ENCODE measurements at places on chromosomes 7 and 10. TPM values are rescaled to one million over a fixed set of nuclear protein-coding genes. Genes with fewer than 3 reads are reported as not detected.

DNA sequence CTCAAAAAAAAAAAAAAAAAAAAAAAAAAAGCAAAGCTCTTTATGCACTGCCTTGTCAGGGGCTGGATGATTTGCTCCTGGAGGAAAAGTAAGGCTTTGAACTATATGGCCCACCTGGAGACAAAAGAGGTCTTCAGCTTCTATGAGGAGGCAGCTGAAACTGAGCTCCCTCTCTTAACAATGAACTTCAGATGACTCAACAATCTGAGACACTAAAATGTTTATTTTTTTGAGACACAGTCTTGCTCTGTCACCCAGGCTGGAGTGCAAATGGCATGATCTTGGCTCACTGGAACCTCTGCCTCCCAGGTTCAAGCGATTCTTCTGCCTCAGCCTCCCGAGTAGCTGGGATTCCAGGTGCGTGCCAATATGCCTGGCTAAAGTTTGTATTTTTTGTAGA is 36.7 kb downstream of the RAB19 start:
- no peaks in the 10 kb centered on the region for H3K27me3 ChIP-seq
- no peaks in the 10 kb centered on the region for H3K36me3 ChIP-seq
- no peak overlapping the region for H3K4me3 ChIP-seq
- no peaks in the 10 kb centered on the region for H3K4me1 ChIP-seq

DNA sequence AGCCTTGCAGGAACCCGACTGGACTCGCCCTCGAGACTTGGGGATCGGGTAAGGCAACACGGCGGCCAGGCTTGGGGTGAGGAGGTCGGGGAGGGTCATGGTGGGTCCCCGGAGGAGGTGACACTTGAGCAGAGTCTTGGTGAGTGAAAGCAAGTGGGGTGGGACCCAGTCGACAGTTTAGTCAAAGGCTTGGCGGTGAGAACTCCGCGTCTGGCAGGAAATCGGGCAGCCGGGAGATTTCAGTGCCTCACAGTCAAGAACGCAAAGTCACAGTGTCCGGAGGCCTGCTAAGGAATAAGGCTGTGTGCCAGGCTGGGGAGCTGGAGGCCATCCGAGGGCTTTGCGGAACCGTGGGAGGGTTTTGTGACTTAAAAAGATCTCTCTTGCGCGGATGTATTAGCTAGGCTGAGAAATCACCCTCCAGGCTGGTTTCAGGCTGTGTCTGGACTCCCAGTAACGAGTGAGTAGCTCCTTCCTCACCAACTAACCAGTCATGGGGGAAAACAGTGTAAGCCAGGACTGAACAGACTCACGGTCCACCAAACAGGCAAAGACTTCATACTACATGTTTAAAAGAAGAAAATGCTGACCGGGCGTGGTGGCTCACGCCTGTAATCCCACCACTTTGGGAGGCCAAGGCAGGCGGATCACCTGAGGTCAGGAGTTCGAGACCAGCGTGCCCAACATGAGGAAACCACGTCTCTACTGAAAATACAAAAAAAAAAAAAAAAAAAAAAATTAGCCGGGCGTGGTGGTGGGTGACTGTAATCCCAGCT is 613 bp downstream of the AP5Z1 start:
- no peaks in the 10 kb centered on the region for H3K27me3 ChIP-seq
- no peaks in the 10 kb centered on the region for H3K36me3 ChIP-seq
- peaks cover 16% of the 10 kb centered on the region for H3K4me1 ChIP-seq
- peak; percentile 66 for DNase-seq

GRCh38 chr7:81111358-81111757 is 192.5 kb upstream of the SEMA3C start:
- H3K27me3 ChIP-seq: no peaks in the 10 kb centered on the region
- no peaks in the 10 kb centered on the region for H3K36me3 ChIP-seq
- no peak for DNase-seq
- no peaks in the 10 kb centered on the region for H3K4me1 ChIP-seq

GRCh38 chr7:148930335-148930734 is 46.2 kb upstream of the EZH2 start:
- H3K36me3 ChIP-seq: no peaks in the 10 kb centered on the region
- no peaks in the 10 kb centered on the region for H3K27me3 ChIP-seq
- no peak for DNase-seq
- H3K4me3 ChIP-seq: no peak overlapping the region

Gene CC2D2B
- 30.5 TPM for total RNA-seq

DNA sequence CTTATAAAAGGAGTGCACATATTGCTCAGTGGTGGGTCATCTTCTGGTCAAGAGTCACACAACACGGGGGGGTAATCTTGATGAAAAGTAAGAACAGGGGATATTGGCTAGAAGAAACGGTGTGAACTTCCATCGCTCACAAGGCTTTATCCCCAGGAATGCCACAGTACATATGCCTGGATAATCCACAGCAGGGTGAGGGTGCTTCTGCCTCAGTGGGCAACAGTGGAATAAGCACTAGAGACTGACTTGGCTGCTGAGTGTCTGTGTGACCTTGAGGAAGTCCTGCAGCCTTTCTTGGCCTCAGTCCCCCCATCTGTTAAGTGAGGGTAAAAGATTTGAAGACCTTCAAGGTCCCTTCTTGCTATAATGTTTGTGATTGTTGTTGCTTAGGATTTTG is 44.9 kb upstream of the SHH start:
- H3K27ac ChIP-seq: no peak overlapping the region
- DNase-seq: no peak
- H3K36me3 ChIP-seq: no peaks in the 10 kb centered on the region
- H3K4me3 ChIP-seq: no peak overlapping the region
- H3K4me1 ChIP-seq: no peaks in the 10 kb centered on the region

DNA sequence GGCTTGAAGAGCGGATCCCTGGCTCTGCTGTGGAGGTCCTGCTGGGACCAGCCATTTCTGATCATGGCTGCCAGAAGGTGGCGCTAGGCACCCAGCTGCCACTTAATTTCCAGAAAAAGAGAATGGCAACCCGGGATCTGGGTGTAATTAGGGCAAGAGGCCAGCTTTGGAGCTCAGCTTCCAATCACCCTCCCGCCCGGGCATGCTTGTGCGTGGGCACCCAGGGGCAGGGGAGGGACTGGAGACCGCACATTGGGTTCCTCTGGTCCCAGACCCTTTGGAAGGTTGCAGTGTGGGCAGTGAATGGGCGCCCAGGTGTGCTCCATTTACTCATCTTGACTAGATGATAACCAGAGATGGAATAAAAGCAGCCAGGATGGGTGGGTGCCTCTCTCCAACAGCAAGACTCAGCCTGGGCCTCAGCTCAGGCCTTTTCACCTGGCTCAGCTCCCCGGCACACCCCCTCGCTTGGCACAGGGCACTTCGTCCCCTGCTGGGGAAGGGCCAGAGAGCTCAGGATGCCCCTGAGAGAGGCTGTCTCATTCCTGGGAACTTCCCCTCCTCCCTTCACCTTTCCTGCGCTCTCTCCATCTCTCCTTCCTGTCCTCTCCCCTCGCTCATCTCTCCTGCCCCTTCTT is 14.7 kb downstream of the FAM241B start:
- peak; percentile 77 for DNase-seq
- H3K4me3 ChIP-seq: no peak overlapping the region
- no peaks in the 10 kb centered on the region for H3K36me3 ChIP-seq
- H3K4me1 ChIP-seq: no peaks in the 10 kb centered on the region
- H3K27me3 ChIP-seq: no peaks in the 10 kb centered on the region

DNA sequence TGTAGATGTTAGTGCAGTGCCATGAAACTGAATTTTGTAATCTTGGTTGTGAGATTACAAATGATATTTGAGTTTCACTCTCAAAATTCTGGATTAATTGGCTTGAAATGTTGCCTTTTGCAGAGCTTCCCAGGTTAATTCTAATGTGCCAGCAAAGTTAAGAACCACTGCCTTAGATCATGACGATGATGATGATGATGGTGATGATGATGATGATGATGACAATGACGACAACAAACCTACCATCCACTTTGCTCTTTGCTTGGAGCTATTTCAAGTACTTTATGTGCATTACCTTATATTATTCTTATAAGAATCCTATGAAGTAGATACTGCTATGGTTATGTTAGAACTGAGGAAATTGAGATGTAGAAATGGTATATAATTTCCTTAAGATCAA is 261.6 kb downstream of the CNTNAP2 start:
- H3K4me3 ChIP-seq: no peak overlapping the region
- DNase-seq: no peak
- no peaks in the 10 kb centered on the region for H3K4me1 ChIP-seq
- no peak overlapping the region for H3K27ac ChIP-seq
- H3K27me3 ChIP-seq: no peaks in the 10 kb centered on the region

DNA sequence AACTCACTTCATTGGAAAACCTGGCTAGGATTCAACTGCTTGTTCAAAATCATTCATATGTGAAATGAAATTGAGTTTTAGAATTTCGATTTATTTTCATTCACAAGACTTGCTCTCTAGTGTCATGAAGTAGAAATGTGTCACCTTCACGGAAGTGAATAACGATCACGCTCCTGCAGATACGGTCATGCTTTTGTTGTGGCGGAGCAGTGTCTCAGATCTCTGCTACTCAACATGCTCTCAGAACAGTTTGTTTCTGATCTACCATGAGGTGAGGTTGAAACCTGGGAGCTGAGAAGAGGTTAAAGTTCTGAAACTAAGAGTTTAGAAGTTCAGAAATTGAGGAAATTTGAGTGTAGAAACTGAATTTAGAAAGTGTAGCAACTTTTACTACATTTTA is 13.8 kb upstream of the PITRM1 start:
- DNase-seq: no peak
- H3K4me1 ChIP-seq: no peaks in the 10 kb centered on the region
- H3K36me3 ChIP-seq: no peaks in the 10 kb centered on the region
- no peak overlapping the region for H3K4me3 ChIP-seq
- H3K27ac ChIP-seq: no peak overlapping the region

Gene CRYGN
- not detected for total RNA-seq

- no peak for DNase-seq
- no peak overlapping the region for H3K4me3 ChIP-seq
- H3K27me3 ChIP-seq: no peaks in the 10 kb centered on the region
- no peaks in the 10 kb centered on the region for H3K4me1 ChIP-seq
- H3K27ac ChIP-seq: no peak overlapping the region
These were observed 909.7 kb downstream of the DNAJB9 start for GRCh38 chr7:109479388-109479787.

DNA sequence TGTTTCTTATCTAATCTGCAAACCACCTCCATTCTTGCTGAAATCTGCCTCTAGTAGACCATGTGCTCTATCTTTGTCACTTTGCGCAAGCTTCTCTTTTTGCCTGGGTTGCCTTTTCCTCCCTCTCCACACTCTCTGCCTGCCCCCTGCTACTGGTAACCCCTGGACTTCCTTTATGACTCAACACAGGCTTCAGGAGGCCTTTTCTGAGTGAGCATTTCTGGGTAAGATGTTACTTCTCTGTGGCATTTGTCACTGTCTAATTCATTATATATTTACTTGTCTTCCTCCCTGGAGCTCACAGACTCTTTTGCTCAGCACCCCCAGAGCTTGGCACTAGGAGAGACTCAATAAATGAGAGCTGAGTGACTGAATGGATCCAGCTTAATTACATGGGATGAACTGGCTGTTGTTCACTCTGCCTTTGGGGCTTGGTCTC is 8.4 kb downstream of the GOLGA7B start:
- H3K36me3 ChIP-seq: no peaks in the 10 kb centered on the region
- no peak for DNase-seq
- H3K4me1 ChIP-seq: no peaks in the 10 kb centered on the region
- H3K27me3 ChIP-seq: no peaks in the 10 kb centered on the region
- no peak overlapping the region for H3K27ac ChIP-seq

DNA sequence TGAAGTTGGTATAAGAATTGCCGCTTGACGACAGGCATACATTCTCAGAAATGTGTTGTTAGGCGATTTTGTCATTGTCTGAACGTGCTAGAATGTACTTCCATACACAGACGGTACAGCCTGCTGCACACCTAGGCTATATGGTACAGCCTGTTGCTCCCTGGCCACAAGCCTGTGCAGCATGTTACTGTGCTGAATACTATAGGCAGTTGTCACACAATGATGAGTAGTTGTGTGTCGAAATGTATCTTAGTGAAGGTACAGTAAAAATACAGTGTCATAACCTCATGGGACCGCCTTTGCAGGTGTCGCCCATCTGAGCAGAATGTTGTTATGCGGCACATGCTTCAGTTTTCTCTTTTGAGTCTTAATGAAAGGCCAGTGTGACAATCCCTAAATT is 66.5 kb downstream of the SHH start:
- no peak for DNase-seq
- no peaks in the 10 kb centered on the region for H3K36me3 ChIP-seq
- no peaks in the 10 kb centered on the region for H3K4me1 ChIP-seq
- no peaks in the 10 kb centered on the region for H3K27me3 ChIP-seq
- H3K4me3 ChIP-seq: no peak overlapping the region

DNA sequence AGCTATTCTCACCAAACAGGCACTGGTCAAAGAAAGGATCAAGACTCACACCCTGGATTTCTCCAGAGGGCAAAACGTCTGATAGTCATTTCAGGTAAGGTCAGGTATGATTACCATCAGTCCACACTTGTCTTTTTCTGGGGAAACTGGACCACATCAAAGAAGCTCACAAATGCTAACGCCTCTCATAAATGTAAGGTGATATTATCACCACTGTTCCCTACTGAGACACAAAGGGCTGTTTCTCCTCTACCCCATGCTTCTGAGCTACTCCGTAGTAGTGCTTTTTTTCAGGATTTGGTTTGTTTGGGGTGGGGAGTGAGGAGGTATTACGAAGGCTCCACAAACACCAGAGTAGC is 51.6 kb downstream of the CREB3L2 start:
- peak overlapping the region; percentile 11 for H3K27ac ChIP-seq
- H3K36me3 ChIP-seq: no peaks in the 10 kb centered on the region
- H3K27me3 ChIP-seq: no peaks in the 10 kb centered on the region
- H3K4me3 ChIP-seq: no peak overlapping the region
- no peak for DNase-seq

DNA sequence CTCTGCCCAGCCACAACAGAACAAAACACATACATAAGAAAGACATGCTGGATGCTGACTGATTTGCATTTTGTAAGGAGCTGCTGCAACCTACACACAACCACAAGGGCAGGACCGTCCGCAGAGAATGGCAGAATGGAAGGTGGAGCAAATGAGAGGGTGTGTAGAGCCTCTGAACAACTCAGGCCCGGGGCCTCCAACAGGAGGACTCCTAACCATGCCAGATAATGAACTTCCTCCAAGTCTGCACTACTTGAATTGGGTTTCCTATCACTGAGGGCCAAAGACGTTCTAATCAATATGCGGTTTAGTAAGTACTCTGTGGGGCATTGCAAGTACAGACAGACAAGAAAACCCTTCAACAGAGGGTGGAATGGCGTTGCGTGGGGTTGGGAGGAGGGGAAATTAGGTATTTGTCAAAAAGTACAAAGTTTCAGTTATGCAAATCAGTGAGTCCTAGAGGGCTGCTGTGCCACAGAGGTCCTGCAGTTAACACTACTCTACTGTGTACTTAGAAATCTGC is 14.6 kb downstream of the VOPP1 start:
- H3K27me3 ChIP-seq: no peaks in the 10 kb centered on the region
- peak; percentile 74 for DNase-seq
- no peak overlapping the region for H3K27ac ChIP-seq
- H3K4me1 ChIP-seq: peaks cover 5% of the 10 kb centered on the region
- no peaks in the 10 kb centered on the region for H3K36me3 ChIP-seq

- H3K4me1 ChIP-seq: no peaks in the 10 kb centered on the region
- no peak overlapping the region for H3K4me3 ChIP-seq
- H3K27me3 ChIP-seq: no peaks in the 10 kb centered on the region
These were observed 49.3 kb downstream of the STK32C start for GRCh38 chr10:132258423-132258822.

- H3K4me3 ChIP-seq: no peak overlapping the region
- no peaks in the 10 kb centered on the region for H3K27me3 ChIP-seq
- peaks cover 10% of the 10 kb centered on the region for H3K4me1 ChIP-seq
- H3K27ac ChIP-seq: no peak overlapping the region
These were observed 61.7 kb downstream of the MAP3K8 start for GRCh38 chr10:30495687-30496086.
